AG09309 (cell line): ENCODE measurements at places on chromosomes 3 and 15.

DNA sequence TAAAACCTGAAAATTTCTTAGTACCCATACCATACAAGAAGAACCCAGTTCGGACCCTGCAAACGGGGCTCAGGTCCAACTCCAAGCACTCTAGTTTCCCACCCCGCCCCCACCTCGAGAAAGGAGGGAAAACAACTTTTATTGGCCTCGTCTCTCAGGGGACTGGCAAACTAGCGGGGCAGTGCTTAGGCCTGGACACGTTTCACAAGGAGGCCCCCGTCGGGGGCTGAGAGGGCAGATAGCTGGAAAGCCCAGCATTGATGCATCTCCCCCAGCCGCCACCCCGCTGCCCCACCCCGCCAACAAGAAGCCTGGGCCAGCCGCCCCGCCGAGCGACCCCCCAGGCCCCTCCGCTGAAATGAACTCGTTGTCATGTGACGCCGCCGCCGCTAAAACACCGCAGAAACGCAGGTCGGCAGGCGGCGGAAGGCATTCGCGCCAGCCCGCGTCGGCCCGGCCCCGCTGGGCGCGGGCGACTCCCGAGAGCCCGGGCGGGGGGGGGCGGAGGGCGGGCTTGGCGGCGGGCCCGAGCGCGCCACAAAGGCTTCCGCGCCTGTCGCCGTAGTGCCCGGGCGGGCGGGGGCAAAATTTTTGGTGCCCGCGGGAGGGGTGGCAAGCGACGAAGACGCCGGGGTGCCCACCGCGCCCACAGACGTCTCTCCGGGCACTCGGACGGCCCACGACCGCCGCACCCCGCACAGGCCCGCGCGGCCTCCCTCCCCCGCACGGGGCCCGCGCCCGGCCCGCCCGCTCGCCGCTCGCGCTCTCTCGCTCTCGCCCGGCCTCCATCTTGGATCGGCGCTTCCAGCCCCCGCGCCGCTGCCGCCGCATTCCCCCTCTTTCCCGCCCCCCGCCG lies 634 bp downstream of the STAG1 start:
- peak; percentile 43 for DNase-seq

DNA sequence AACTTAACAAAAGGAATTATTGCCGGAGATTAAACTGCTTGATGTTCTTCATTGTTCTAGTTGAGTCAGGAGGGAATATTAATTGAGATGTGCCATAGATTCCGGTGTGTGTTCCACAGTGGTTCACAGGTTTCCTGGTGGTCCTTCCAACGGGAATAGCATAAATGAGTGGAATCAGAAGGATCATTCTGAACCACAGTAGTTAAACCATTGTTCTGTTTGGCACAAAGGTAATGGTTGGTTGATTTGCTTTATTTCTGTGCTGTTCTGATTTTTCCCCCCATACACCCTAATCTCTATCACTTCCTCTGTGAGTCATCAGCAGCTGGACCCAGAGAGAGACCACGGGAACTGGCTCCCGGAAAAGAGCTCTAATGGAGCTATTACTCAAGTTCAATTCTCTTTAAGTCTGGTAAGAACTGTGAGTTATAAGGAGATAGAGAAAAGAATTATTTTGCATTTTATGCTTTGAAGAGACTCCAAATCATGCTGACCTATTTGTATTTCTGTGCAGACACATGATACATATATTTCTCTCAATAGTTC lies 627.2 kb downstream of the ZIC1 start:
- no peak for DNase-seq

DNA sequence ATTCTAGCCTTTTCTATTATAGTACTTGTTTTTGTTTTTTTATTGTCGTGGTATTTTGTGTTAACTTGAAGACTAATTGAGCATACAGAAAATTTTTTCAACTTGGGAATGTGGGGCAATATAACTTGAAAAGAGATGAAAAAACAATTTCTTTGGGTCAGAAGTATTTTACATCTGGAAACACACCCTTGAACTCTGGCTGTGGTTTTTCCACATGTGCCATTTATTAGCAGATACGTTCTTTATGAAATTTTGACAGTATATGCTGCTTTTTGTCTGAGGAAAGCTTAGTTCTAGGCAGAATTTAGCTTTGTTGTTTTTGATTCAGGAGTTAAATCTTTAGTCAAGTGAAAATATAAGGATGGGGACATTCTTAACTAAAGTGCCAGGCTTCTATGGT lies 44.7 kb downstream of the TCF12 start:
- DNase-seq, result no peak

GRCh38 chr3:72587282-72587681 lies 261.0 kb downstream of the SHQ1 start:
- no peak for DNase-seq

DNA sequence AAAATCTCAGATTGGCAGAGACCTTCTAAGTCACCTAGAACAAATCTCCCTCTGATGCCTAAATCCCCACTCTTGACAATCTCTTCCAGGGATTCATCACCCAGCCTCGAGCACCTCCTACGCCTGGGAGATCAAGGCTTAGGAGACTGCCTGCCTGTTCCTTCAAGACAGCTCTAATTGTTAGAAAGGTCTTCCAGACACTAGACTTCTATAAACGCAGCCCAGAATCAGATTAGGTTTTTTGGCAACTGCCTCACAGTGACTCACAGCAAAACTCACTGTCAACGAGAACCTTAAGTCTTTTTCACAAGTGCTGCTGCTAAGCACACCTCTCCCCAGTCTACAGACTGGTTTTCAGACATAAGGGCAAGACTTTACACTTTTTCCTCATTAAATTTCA lies 23.1 kb downstream of the SRGAP3 start:
- DNase-seq, result peak; percentile 50

- DNase-seq, result no peak
Measured at GRCh38 chr3:111763001-111763471, 96.0 kb upstream of the PHLDB2 start.

DNA sequence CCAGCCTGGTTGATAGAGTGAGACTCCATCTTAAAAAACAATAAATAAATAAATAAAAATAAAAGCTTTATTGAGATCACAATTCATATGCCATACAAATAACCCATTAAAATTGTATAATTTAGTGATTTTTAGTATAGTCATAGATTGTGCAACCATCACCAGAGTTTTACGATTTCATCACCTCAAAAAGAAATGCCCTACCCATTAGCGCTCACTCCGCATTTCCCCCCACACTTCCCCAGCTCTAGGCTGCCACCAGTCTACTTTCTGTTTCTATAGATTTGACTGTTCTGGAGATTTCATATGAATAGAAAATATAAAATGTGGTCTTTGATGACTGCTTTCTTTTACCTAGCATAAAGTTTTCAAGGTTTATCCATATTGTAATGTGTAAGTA lies 57.0 kb downstream of the ARHGEF26 start:
- no peak for DNase-seq

GRCh38 chr15:93553167-93553935 lies 464.3 kb upstream of the RGMA start:
- no peak for DNase-seq

DNA sequence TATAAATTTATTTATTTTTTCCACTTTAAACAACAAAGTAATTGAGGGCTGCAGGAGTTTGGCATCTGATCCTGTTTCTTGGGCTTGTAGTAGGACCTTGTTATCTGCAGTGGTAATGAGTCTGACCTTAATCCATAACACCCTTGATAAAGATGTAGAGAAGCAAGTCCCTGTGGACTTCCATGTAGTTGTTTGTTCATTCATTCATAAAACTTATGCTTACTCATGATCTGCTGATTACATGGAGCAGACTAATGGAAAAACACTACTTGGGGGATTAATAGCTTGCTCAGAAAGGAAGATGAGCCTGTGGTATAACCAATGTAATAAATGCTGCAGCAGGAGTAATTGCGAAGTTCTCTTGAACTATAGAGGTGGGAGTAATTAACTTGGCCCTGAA lies 271.5 kb upstream of the TBL1XR1 start:
- DNase-seq, result peak; percentile 46

DNA sequence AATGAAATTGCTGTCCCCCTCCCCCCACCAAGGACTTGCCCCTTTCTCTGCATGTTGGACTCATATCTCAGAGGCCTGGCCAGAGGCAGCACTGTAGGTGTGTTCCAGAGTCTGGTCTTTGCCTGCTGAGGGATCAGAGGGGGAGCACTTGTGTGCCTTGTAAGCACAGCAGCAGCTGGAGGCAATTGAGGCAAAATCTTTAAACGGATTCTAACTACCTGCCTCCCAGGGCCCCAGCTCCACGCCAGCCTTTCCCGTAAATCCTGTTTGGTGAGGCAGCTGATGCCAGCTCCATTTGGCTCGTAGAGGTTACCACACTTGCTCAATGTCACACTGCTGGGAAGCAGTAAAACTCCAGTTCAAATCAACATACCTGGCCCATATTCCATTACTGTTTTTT lies 2.3 kb upstream of the IDH2 start:
- no peak for DNase-seq

GRCh38 chr3:121913305-121913990 lies 19.2 kb downstream of the SLC15A2 start:
- no peak for DNase-seq

- DNase-seq, result no peak
Measured at GRCh38 chr15:80966431-80967197, 23.0 kb downstream of the MESD start.

DNA sequence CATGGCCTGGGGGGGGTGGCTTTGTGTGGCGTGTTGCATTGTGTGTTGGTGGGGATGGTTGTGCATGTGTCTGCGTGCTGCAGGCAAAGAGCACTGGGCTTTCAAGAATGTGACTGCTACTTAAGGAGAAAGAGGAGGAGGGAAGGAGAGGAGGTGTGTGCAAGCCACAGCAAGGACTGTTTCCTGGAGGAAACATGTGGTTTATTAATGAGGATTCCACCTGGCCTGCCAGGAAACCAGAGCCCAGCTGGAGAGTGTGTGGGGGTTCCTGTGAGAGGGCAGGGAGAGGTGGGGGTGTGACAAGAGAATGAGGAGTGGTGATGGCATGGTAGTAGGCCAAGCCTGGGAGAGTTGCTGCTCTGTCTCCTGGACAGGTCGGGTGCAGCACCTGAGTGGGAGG lies 258.1 kb upstream of the ROPN1 start:
- DNase-seq, result no peak

- no peak for DNase-seq
Measured at GRCh38 chr3:13213911-13214846, 140.9 kb upstream of the IQSEC1 start.

DNA sequence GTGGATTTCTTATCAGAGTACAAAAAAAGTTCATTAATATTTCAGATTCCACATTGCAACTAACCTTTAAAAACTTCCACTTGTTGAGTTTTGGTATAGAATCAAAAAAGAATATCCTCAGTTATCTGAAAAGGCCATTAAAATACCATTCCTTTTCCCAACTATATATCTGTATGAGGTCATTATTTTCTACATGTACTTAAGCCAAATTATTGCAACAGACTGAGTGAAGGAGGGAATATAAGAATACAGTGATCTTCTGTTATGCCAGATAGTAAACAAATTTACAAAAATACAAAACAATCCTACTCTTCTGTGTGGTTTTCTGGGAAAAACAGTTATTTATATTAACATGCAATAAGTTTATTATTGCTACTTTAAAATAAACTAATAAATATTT lies 5.7 kb upstream of the GANC start:
- no peak for DNase-seq

- DNase-seq, result no peak
Measured at GRCh38 chr3:46710671-46711295, 6.9 kb downstream of the PRSS50 start.

DNA sequence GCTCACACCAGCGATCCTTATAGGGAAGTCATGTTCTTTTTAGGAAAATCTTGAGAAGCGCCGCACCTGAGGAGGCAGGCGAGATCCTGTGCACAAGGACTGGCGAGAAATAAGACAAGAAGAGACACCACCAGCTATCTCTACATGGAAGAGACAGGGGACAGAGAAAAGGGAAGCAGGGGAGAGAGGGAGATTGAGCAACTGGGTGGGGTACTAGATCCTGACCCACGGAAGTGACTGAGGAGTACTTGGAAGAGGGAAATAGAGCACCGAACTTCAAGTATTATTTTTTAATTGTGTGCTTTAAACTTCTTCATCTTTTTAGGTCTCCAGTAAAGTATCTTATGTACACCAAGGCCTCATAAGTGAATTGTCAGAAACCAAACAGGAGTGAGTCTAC lies 742.0 kb upstream of the LMCD1 start:
- no peak for DNase-seq

GRCh38 chr3:10474847-10475246 lies 30.5 kb downstream of the ATP2B2 start:
- DNase-seq, result no peak

DNA sequence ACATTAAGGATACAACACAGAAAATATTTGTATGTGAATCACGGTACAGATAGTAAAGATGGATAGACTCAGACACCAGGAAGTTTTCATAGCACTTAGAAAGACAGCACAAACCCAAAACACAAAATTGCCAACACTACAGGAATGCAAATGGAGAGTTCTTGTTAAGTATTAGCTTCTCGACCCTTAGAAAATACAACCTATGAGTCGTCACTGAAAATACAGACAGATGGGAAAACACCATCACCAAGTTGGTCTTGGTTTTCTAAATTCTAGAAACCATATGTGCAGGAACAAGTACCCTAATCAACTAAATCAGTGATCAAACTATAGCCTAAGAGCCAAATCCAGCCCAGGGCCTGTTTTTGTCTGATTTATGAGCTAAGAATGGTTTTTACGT lies 50.7 kb downstream of the PEAK1 start:
- DNase-seq, result no peak

DNA sequence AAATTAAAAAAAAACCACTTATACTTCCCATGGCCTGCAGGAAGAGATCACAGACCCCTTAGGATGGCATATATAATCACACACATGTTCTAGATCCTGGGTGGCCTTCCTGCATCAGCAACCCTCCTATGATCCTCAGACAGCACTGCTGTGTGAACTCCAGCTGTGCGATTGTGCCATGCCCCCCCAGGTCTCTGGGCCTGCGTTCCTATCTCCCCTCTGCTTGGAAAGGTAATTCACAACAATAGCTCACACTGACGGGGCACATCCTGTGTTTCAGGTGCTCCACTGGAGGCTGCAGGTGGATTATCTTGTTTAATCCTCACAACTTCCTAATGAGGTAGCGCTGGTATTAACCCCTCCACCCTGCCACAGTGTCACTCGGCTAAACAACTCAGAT lies 71.2 kb upstream of the GLCE start:
- no peak for DNase-seq

DNA sequence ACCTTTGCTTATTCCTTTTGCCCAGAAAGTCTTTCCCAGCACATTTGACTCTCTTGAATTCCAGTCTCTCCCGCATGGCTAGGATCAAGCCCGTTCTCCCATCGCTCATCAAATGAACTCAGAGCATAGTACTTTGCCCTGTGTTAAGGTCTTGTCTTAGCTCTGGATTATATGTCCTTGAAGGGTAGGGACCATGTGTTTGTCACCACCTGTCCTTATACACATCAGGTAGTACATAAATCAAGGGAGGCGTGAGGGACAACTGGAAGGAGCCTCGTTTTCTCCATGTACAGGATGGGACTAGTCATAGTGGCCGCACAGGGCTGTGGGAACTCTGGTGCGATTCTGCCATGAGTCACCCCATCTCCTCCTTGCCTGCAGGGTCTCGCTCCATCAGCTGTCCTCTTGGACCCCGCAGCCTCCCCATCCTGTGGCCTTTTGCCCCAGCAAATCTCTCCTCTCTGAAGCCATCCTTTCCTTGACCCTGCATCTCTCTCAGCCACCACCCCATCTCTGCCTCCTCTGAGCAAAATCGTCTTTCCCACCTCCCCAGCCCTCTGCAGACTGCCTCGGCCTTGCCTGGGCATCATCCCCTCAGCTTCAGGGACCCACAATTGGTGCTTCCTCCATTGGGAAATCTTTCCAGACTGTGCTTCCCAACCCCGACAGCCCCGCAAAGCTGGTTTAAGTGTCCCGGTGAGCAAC lies 33.4 kb upstream of the RAB6B start:
- DNase-seq, result no peak
